ENCODE measurements at places on chromosomes 11 and 22. TPM values are rescaled to one million over a fixed set of nuclear protein-coding genes. Genes with fewer than 3 reads are reported as not detected.

DNA sequence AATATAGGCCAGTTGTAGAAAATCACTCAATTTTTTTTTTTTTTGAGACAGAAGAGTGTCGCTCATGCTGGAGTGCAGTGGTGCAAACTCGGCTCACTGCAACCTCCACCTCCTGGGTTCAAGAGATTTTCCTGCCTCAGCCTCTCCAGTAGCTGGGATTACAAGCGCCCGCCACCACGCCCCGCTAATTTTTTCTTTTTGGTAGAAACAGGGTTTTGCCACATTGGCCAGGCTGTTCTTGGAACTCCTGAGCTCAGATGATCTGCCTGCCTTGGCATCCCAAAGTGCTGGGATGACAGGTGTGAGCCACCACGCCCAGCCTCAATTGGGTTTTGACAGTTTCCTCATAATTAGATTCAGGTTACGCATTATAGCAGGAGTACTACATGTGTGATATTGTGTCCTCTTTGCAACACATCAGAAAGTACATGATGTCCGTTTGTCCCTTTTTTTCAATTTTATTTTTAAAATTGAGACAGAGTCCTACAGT, 2.6 kb upstream of the ATP6V1E1 start:
- no peak for DNase-seq

GRCh38 chr11:133239575-133239974, 292.7 kb downstream of the OPCML start:
- no peak for DNase-seq

- no peak for DNase-seq
Observed at GRCh38 chr11:73001615-73002014, 140.5 kb downstream of the FCHSD2 start.

The BEST1 gene
- not detected for total RNA-seq

DNA sequence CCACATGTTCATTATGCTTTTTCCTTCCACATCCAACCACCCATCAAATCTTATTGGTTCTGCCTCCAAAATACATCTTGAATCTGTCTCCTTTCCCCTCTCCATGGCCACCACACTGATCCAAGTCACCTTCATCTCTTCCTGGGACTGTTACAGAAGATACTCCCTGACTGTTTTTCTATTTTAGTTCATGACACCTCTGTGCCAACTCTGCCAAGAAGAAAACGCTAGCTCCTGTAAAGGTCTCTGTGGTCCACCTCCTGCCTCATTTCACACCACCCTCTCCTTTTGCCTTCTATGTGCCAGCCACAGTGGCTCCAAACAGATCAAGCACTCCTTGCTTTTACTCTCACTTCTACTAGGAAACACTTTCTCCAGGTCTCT, 58.9 kb upstream of the CLTCL1 start:
- DNase-seq, result no peak

DNA sequence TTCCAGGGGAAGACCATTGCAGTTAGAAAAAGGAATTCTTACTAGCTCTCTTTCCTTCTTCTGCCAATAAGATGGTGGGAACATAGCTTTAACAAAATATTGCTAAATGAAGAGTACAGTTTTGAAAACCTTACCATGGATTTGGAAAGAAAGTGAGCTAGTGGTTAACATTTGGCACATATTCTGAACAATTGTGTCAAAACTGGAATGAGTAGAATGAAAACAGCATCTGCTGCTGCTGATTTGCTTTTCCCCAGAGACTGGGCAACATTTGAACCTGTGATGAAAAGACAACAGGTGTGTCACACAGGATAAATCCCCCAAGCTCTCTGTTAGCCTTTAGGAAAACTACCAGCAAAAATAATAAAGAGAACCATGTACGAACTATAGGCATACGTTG, 761.4 kb downstream of the KCNA4 start:
- no peak for DNase-seq

The ZNF202 gene
- total RNA-seq, result 13.6 TPM

Data from activated CD8-positive, alpha-beta T cell treated with anti-CD3 and anti-CD28 coated beads, Interleukin-2, amount 10 ng/mL, durations not matched to agents 7 days and 5 days (primary cell).